ENCODE measurements at places on chromosomes 16 and 17.

GRCh38 chr17:80109713-80110446 lies 8.5 kb downstream of the GAA start:
- DNase-seq: no peak

- DNase-seq: no peak
Observed at GRCh38 chr17:57675427-57676387, 69.4 kb downstream of the CCDC182 start.

DNA sequence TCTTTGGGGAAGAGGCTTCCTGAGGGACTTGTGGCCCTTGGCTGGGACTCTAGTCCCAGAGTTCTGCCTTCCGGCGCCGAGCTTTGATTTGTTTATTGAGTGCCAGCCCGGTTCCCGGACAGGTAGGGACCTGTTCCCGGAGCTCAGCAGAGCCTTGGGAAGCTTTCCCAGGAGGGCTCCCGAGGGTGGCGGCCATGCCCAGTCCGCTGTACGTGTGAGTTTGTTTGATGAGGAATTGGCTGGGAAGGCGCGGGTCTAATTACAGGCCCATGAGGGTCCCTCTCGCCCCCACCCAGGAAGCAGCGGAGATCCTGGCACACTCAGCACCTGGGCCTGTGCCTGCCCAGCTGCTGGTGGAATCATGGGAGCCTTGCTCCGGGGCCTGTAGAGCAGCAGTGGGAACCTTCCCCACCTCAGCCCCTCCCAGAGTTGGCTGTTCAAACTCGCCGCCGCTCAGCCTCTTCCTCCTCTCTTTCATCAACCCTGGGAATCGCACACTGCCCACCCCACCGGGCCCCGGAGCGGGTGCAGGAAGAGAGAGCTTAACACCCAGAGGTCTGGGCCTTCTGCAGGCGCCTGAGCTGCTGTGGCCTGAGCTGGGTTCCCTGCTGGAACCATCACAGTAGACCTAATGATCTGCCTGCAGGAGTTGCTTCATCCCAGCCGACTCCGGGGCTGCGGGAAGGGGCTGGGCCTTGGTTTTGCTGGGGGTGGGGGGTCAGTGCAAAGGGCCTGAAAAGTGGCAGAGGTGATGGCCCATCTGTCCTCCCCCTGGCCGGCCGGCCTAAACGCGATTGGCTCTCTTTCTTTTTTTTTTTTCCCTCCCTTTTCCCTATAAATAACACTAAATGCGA lies 313.7 kb downstream of the SEC14L1 start:
- peak; percentile 36 for DNase-seq

- no peak for DNase-seq
Observed at GRCh38 chr16:27819356-27819755, 244.2 kb downstream of the GSG1L start.

- no peak for DNase-seq
Observed at GRCh38 chr17:14448818-14449217, 147.9 kb downstream of the HS3ST3B1 start.

DNA sequence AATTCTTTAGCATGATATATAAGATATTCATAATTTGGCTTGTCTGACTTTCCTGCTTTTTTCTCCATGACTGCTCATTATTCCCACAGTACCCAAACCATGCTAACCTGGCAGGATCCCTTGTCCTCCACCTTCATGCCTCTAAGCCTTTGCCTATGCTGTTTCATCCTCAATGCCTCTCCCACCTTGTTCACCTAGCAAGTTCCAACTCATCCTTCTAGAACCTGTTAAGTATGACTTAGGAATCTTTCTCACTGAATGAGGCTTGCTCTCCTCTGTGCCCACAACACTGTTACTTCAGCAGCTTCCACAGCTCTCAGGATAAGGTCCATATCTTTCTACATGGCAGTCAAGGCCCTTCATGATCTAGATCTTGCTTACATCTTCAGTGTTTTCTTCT lies 34.0 kb downstream of the CA10 start:
- no peak for DNase-seq

- DNase-seq: no peak
Observed at GRCh38 chr16:30026449-30026848, 3.5 kb downstream of the C16orf92 start.

DNA sequence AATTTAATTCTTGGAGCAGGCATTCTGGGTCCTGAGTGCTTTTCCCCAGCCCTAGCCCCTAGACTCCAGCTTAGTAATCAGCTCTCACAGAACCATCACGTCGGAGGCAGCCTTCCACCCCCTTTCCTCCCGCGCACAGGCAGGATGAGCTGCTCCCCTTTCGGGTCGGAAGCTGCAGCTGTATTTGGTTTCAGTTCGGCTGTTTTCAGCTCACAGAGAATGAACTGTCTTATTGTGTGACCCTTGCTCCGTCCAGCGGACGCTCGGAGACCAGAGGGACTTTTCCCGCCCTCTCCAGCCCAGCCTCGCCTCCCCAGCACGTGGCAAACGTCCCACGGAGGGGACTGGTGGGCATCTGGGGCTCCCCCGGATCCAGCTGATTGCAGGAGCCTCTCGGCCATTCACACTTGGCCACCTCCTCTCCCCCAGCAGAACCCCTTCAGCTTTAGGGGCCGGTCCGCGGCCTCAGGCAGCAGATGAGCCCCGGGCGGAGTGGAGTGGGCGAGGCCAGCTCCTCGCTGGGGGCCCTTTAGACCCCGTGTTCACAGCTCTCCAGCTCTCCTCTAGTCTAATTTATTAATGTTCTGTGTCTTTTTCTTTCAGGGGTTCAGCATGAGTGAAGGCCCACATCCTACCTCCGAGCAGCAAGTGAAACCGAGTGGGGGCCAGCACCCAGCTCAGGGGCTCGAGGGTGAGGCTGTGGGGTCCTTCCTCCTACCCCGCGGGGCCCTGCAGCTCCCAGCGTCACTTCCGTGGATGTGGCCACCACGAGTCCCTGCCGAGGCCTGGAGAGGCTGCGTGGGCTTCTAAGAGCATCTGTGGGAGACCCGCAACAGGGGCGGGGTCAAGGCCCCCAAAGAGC lies 863 bp upstream of the UTS2R start:
- no peak for DNase-seq

GRCh38 chr17:49457564-49458535 lies 37.2 kb upstream of the NGFR start:
- no peak for DNase-seq

DNA sequence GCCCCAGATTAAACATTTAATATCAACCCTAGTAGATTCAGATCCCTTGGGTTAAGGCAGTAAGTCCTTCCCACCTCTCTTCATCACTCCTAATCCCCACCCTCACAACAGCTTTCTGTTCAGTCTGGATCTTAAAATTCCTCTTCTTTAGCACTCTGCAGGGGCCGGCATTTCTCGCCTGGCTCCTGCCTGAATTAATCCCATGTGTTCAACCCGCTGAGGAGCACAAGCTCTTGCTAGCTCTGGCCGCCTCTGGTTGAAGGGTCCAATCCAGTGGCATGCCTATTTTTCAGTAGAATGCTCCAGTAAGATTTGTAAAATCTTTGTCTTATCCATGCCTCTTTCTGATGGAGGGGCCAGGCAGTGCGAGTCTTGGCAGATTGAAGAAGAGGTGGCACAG lies 59.2 kb downstream of the CYB5B start:
- no peak for DNase-seq

DNA sequence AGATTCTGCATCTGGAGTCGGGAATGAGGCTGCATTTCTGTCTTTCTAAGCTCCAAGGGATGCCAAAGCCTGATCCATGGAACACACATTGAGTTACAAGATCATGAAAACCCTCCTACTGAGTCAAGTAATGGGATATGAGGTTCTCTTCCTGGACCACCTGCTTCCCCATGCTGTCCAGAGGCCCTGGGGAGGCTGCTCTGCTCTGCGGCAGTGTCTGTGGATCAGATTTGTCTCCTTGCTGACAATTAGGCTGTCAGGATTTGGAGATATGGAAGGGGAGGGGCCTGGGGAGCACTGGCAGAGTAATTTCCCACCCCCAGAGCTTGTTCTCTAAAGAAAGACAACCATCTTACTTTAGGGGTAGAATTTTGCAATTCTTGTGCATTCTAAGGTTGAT lies 33.0 kb downstream of the C16orf95 start:
- DNase-seq: no peak

- DNase-seq: no peak
Observed at GRCh38 chr17:48406936-48407567, 23.0 kb downstream of the SKAP1 start.

DNA sequence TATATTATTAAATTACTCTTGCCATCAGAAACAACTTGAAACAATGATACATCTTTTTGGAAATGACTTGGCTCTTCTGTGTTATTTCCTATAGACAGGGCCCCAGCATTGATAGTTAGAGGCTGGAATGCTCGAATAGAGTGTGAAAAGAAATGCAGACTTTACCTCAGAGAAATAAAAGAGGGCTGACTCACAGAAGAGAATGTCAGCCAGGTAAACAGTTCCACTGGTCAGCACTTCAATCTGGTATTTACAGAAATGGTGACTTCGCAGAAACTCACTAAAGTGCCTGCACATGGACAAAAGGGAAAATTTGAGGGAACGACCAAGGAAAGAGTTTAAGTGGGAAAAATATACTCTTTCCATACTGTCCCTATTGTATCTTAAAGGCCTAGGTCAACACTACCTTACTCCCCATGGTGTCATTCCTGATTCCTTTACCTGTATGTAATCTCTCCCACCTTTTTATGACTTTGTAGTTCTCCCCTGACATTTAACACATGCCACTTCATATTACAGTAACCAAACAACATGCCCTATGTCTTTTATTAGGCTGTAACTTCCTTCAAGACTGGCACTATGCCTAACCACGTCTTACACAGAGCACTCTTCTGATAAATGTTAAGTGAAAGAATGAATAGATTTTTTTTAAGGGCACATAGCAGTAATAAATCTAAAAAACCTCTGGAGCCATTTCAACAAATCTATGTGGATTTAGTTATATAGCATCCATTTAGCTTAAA lies 36.7 kb downstream of the AKAP10 start:
- DNase-seq: no peak

DNA sequence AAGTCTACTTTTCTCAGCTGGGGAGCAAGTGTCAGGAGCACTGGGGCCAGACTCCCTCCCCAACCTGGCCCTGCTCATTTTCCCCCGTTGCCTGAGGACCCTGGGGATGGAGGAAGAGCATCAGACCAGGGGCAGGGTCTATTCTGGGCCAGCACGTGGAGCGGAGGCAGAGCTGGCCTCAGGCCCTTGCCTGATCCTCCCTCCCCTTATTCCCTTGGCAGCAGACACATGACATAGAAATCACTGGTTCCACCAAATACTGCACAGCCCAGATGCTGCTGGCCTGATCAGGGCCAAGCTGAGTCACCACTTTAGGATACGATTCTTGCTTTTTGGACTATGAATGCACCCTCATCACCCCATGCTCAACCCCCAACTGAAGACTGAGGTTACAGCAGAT lies 15.8 kb upstream of the AGRP start:
- no peak for DNase-seq

DNA sequence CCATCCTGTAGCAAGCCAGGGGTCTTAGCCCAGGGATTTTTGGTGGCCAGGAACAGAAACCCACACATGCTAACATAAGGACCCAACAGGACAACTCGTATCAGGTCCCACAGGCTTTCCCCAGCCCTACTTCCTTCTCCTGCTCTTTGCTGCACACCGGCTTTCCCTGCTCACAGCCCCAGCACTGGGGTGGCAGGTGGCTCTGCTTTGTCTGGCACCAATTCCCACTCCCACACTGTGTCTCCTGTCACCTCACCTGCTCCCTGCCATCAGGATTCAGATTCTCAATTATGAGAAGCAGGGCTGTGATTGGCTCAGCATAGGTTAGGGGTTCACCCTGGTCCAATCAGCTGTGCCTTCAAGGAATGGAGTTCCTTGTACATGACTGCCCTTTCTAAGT lies 94.1 kb downstream of the TMEM132E start:
- no peak for DNase-seq

GRCh38 chr17:63701456-63701820 lies 1.5 kb upstream of the LIMD2 start:
- DNase-seq: no peak

DNA sequence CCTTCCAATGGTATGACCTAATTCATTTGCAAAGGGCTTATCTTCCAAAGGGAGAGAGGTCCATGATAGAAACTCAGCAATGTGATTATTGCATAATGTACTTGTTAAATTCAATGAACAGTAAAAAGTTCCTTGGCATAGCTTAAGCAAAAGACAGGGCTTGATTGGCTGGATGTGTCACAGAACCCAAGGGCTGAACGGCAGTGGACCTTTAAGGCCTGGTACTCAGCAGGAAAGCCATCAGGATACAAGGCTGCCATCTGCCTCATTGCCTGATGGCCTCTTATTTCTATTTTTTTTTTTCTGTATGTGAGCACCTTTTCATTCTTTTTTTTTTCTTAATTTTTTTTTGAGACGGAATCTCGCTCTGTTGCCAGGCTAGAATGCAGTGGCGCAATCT lies 208.9 kb upstream of the WSCD1 start:
- no peak for DNase-seq

DNA sequence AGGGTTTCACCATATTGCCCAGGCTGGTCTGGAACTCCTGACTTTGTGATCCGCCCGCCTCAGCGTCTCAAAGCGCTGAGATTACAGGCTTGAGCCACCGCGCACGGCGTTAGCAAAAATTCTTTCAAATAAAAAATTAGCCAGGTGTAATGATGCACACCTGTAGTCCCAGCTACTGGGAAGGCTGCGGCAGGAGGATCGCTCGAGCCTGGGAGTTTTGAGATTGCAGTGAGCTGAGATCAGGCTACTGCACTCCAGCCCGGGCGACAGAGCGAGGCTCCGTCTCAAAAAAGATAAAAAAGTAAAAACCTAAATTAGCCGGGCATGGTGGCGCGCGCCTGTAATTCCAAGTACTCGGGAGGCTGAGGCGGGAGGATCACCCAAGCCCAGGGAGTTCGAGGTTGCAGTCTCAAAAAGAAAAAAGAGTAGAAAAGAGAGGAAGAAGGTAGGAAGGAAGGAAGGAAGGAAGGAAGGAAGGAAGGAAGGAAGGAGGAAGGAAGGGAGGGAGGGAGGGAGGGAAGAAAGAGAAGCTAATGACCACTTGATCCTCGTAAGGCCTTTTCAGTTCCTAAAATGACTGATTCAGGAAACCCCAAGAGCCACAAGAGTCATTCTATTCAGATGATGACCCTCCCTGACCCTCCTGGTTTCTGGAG lies 59.2 kb downstream of the SRL start:
- no peak for DNase-seq

DNA sequence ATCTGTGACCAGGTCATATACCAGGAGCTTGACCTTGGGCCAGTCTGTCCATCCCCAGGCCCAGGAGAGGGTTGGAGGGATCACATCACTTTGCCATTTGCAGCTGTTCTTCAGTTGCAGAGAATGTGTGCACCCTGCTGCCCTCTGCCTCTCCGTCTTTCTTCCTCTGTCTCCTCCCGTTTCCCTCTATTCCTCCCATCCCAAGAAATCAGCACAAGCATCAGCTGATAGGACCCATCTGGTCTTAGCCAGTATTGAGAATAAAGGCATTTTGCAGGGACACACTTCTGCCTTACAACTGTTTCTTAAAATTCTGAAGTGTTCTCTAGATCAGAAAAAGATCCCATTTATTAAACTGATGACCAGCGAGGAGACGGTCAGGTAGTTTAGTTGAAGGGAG lies 368.7 kb downstream of the CPPED1 start:
- DNase-seq: no peak

DNA sequence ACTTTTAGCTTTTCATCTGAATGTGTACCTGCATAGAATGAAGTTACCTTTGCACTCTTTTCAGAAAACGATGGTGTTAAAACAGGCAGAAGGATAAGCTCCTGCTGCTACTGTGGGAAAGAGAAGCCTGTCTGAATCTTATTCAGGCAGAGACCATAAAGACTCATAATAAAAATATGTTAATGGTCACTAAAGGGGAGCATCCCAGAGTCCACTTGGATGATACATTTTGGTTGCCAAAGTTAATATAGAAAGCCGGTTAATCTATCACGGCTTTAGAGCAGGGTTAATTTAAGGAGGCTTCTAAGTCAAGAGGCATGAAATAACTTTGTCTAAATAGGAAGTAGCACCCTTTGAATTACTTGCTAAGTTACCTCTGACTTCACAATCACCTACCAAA lies 2.9 kb downstream of the MARCHF10 start:
- DNase-seq: no peak

Measured in stimulated activated naive CD8-positive, alpha-beta T cell treated with anti-CD3 and anti-CD28 coated beads, Interleukin-15, Interleukin-2, amounts not matched to agents 100 U/mL and 50 U/mL, for 24 hours (primary cell).